ACHN (cell line): ENCODE measurements at places on chromosomes 2 and 18.

GRCh38 chr2:5479265-5479928, 212.8 kb upstream of the SOX11 start:
- no peak for DNase-seq

- DNase-seq, result no peak
Measured at GRCh38 chr2:215380699-215381098, 55.2 kb downstream of the FN1 start.

DNA sequence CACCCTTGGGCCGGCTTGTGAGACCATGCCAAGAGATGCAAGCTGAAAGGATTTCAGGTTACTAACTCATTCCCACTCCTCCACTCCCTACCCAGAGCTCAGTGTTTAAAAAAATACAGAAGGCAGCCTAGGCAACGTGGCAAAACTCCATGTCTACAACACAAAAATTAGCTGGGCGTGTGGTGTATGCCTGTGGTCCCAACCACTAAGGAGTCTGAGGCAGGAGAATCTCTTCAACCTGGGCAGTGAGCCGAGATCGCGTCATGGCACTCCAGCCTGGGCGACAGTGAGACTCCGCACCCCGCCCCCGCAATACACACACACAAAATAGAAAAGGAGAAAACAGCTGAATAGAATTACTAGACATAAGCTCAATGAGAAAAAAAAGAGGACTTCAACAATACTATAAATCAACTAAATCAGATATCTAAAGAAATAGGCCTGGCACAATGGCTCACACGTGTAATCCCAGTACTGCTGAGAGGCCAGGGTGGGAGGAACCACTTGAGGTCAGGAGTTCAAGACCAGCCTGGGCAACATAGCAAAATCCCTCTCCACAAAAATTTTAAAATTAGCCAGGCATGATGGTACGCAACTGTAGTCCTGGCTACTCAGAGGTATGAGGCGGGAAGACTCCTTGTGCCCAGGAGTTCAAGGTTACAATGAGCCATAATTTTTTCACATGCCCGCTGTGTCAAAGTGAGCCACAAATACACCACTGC, 10.1 kb downstream of the IWS1 start:
- DNase-seq, result no peak

DNA sequence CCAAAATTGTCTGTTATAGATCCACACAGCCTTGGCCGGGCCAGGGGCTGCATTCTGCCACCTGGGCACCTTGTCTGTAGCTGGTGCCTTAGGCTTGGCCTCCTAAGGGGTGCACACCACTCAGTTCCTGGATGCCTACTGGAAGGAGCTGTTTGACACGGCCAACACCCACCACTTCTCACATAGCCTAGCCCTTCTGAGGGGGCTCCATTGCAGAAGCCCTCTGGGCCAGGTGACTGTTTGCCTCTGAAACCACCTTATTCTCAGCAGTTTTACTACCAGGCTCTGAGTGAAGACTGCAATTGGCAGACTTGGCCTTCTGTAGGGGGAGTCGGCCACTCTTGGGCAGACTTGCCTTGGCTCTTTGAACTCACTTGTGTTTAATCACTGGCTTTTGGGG, 39.5 kb downstream of the EPHA4 start:
- DNase-seq, result no peak

- no peak for DNase-seq
Measured at GRCh38 chr18:42229211-42230210, 274.5 kb downstream of the PIK3C3 start.

GRCh38 chr2:73976803-73977202, 7.9 kb upstream of the TET3 start:
- no peak for DNase-seq

GRCh38 chr18:44712025-44712424, 31.3 kb downstream of the SETBP1 start:
- no peak for DNase-seq

- no peak for DNase-seq
Measured at GRCh38 chr2:568639-569235, 108.5 kb downstream of the TMEM18 start.

GRCh38 chr18:39019989-39020388, 1454.4 kb upstream of the CELF4 start:
- no peak for DNase-seq

GRCh38 chr2:26853751-26854150, 5.8 kb downstream of the DPYSL5 start:
- DNase-seq, result peak; percentile 24

DNA sequence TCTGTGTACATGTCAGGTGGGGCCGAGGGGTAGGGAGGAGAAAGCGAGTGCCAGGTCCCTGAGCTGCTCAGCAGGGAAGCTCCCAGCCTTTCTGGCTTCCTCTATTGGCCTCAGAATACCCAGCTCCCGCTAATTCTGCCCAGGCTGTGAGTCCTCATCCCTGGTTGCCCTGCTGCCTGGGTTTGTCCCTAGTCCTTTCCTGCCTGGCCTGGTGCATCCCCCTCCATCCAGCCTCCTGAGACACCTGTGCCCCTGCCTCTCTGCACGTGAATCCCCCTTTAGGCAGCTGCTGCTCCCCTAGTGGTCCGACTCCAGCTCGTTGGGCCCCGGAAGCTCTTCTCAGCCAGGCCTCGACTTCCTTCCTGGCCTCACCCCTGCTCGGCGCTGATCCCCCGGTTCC, 54.6 kb downstream of the INHBB start:
- DNase-seq, result no peak

DNA sequence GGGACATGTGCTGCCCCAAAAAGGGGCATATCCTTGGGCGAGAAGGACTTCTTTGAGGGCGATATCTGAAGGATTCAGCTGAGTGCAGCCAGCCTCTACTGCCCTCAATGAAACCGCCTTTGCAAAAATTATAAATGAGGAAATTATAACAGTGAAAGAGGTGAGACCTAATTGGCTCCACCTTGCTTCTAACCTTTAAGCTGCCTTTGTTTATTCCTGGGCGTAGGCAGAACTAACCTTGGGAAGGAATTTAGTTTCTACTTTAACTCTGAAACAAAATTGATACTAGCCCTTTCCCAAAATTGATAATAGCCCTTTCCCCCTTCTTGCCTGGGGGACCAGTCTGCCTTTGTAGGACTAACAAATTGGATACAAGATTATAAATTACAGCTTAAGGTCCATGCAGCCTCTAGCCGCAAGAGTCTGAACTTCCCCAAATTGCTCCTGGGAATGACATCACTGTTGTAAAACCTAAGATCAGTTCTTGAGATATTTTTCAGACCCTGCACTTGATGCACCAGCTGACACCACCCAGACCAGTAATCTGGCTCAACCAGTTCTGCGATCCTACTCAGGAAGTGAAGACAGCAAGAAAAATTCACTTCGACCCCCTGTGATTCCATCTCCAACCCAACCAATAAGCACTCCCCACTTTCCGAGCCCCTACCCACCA, 36.0 kb upstream of the ASAP2 start:
- DNase-seq, result no peak

DNA sequence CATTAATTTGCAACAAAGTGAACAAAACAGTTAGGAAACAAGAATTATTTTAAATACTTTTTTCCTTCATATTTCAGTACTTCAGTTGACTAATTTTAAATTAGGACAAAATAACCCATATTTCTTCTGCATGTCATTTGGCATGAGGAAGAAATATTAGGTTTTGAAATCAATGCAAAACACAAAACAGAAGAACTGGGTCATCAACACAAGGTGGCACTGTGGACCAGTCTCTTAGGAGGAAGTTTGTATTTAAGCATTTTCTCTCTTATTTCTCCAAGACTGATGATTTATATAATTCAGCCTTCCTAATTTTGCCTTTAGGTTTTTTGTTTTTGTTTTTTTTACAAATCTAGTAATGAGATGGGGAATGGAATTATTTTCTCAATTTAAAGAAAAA, 352.8 kb upstream of the KCNH7 start:
- peak; percentile 61 for DNase-seq

- no peak for DNase-seq
Measured at GRCh38 chr18:57113799-57114420, 33.0 kb upstream of the BOD1L2 start.

DNA sequence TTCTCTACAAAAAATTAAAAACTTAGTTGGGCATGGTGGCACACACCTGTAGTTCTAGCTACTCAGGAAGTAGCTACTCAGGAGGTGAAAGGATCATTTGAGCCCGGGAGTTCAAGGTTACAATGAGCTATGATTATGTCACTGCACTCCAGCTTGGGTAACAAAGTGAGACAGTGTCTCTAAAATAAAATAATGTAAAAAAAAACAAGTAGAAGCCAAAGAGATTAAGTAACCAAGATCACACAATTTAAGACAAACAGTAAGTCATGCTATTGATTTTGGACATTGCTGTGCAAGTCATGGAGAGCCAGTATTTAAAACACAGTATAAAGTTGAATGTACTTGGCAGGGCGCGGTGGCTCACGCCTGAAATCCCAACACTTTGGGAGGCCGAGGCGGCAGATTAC, 20.5 kb downstream of the ITSN2 start:
- no peak for DNase-seq

DNA sequence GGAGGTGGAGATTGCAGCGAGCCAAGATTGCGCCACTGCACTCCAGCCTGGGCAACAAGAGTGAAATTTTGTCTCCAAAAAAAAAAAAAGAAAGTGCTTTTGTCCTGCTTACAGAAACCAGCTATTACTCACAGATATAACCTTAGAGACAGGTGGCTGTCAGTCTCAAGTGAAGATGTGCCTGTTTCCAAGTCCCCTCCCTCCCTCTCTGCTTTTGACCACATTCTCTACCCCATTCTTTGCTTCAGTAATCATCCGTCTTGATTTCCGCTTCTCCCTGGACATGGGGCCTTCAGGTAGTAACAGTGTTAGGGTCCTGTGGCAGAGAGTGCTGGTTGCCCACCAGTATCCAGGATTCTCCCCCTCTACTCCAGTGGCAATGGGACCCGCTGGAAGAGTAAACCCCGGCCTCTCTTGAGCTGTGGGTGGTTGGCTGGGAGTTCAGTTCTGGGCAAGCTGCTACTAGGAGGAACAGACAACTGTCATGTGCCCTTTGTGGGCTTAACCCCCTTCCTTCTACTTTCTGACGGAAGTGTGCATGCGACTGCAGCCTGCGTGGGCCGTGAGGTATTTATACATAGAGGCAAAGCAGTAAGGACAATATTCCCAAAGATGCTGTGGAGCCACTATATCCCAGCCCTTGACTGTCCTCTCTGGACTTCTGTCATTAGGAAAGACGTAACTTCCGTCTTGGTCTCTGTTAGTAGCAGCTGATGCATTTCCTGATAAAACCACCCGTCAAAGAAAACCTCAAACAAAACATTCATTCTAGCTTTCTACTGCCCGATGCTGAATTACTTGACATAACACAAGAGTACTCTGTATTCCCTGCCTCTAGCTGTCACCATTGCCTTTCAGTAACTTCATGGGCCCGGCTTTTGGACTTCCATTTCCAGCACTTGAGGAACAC, 17.8 kb downstream of the PDCL3 start:
- no peak for DNase-seq

- DNase-seq, result no peak
Measured at GRCh38 chr2:100741880-100742276, 78.1 kb upstream of the NPAS2 start.

DNA sequence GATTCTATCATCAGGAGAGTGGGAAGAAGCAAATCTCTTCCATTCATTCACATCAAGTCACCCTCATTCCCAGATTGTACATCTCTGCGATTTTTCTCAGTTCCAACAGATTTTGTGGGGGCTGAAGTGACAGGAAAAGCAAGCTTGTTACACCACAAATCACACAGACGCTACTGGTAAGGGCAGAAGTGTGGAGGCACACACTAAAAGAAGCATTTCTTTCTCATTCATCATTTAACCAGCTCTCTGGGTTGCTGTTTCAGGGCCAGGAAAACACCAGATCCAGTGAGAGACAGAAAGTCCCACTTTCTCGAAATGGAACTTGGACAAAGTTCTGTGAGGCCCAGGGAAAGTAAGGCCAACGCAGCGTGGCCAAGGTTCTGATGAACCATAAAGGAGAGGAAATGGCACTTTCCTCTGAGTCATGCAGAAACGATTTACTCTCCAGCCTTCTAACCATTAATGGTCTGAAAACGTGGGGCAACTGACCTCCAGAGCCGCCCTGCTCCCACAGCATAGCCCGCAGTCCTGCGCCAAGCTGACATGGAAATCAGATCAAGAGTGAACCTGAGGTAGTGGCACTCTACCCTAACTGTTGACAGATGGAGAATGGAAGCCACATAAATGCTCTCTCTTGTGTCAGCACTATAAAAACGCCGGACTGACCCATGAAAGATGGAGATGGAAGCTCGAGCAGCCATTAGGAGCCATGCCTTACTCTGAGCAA, 191.0 kb downstream of the C1D start:
- peak; percentile 94 for DNase-seq

- DNase-seq, result no peak
Measured at GRCh38 chr2:207251573-207252192, 85.9 kb upstream of the KLF7 start.

DNA sequence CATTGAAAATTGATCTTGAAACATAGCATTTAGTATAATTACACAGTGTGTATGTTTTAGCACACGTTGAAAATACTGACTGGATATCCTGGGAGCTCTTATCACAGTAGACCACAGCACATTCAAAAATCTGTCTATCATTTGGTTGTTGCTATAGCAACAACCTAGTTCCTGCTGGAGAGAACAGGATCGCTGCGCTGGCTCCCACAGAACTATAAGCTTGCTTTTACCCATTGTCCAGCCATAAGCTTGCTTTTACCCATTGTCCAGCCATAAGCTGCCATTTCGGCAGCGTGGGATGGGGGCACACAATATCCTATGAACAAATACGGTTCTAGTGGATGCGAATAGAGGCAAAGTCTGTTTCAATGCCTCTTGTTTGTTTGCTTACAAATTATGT, 70.4 kb upstream of the ST6GAL2 start:
- DNase-seq, result no peak

- DNase-seq, result peak; percentile 73
Measured at GRCh38 chr2:100252811-100253698, 69.2 kb downstream of the LONRF2 start.
